ENCODE measurements at places on chromosomes 2 and 18.

- no peak for DNase-seq
These were observed 244.5 kb upstream of the MEX3C start for GRCh38 chr18:51442012-51442411.

GRCh38 chr2:55865096-55865835, 58.3 kb downstream of the EFEMP1 start:
- no peak for DNase-seq

DNA sequence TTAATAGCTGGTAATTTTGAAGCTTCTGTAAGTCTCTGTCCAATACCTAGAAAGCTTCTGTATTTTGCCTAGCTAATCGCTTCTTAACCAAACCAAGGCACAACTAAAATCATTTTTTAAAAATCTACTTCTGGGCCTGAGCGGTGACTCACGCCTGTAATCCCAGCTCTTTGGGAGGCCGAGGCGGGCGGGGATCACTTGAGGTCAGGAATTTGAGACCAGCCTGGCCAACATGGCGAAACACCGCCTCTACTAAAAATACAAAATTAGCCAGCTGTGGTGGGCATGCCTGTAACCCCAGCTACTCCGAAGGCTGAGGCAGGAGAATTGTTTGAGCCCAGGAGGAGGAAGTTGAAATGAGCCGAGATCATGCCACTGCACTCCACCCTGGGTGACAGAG, 148.6 kb upstream of the FIGN start:
- DNase-seq: no peak

GRCh38 chr2:168156661-168157060, 90.7 kb downstream of the STK39 start:
- no peak for DNase-seq

DNA sequence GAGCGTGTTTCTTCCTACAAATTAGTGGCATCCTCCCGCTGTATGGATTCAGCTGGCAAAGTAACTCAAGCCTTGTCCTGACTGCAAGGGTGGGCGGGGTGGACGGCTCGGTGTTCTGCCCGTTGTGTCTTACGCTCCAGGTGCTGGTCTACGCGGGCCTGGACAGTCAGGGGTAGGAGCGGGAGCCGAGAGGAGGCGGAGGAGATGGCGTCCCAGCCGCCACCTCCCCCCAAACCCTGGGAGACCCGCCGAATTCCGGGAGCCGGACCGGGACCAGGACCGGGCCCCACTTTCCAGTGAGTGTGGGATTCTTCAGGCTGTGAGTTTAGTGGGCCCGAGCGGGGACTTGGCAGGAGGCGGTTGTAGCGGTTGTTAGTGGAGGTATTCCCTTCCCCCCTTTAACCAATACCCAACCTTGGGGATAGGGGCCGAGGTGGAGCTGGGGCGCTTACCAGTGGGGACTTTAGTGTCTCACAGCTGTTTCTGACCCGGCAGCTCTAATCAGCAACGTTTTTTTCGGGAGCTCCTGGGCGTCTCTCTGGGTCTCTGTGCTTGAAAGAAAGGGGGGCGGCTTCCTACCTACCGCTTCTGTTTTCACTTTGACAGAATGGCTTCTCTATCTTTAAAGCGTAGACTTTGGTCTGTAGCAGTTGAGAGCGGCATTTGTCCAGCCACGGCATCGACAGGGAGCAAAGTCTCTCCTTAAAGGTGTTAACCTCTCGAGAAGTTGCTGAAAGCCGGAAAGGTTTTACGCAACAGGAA, at the start of the genes PEX13 and PUS10:
TSS of gene PEX13 (plus strand) at position 165 of the 762 bp plus-strand sequence. CDS start at position 205, 40 bp downstream.
TSS of gene PUS10 (minus strand) at position 700 of the 762 bp plus-strand sequence. CDS start 6,365 bp downstream, outside the sequence.
- peak; percentile 95 for DNase-seq

All from NCI-H1417 (cell line).